GM10248 (cell line): ENCODE measurements at places on chromosomes 2 and 18.
A peak's percentile ranks its signal among the peaks of the same experiment; 100 is the strongest.

GRCh38 chr2:101114815-101115214 lies 36.4 kb downstream of the TBC1D8 start:
- no peak for DNase-seq

GRCh38 chr2:85435981-85436835 lies 17.7 kb downstream of the SH2D6 start:
- DNase-seq, result no peak

DNA sequence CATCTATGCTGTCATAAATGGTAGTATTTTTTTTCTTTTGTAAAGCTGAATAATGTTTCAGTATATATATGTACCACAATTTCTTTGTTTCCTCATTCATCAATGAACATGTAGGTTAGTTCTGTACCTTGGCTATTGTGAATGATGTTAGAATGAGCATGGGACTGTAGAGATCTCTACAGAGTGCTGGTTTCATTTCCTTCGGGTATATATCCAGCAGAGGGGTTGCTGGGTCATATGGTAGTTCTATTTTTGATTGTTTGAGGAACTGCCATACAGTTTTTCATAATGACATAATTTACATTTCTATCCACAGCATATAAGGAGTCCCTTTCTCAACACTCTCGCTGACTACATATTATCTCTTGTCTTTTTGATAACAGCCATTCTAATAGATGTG lies 243.5 kb downstream of the CDH7 start:
- DNase-seq, result no peak

GRCh38 chr2:221562226-221562625 lies 9.9 kb downstream of the EPHA4 start:
- no peak for DNase-seq

DNA sequence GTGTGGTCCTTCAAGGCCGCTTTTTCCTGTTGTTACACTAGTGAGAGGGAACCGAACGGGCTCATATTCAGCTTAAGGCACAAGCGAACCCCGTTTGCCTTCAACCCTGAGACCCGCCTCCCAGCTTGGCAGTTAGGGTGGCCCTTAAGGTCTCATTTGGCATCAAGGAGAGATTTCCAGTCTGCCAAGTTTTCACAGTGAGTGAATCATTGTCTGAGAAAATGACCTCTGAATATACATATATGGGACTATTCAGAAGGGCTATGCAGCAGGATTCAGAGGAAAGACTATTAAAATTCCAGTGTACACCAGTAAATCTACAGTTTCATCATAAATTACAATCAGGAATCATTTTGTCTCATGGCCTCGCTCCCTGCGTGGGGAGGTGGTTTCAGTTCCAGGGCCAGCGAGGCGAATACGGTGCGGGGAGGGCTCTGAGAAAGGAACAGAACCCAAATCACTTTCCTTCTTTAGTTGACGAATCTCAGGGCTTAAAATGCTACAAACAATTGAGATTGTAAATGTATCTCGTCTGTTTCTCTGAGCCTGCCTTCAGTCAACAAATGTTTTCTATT lies 231.4 kb downstream of the FAM210A start:
- DNase-seq, result no peak

GRCh38 chr2:89797320-89798038 lies 1106.0 kb downstream of the RPIA start:
- no peak for DNase-seq

- peak; percentile 34 for DNase-seq
Observed at GRCh38 chr2:172704072-172704936, 31.3 kb upstream of the RAPGEF4 start.

DNA sequence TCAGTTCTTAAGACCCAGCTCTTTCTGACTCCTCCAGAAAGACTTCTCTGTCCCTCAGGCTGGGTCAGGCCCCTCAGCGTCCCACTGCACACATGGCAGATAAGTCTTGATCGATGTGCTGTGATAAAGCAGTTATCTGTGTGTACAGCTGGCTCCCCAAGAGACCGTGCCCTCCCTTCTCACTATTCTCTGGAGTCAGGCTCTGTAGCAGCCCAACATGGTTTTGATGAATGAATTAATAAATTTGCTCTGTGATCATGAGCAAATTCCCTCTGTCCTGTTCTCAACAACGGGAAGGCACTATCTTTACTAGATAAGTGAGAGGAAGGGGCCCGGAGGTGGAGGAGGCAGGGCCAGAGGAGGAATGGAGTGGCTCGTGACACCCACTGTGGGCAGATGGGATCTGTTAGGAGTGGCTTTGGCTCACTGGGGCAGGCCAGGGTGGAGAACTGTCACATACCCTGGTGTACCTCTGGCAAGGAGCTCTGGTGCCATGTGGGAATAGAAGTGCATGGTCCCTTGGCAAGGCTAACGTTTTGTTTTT lies 48.3 kb downstream of the ZFP36L2 start:
- no peak for DNase-seq

- DNase-seq, result peak; percentile 73
Observed at GRCh38 chr2:19349911-19350677, 8.3 kb downstream of the OSR1 start.

GRCh38 chr2:134737671-134738070 lies 18.9 kb upstream of the TMEM163 start:
- DNase-seq, result no peak

- no peak for DNase-seq
Observed at GRCh38 chr2:15527074-15527739, 33.9 kb downstream of the NBAS start.

- DNase-seq, result no peak
Observed at GRCh38 chr2:208142925-208143799, 2.8 kb downstream of the CRYGB start.

- DNase-seq, result peak; percentile 35
Observed at GRCh38 chr2:29744976-29745375, 176.4 kb downstream of the ALK start.
